ENCODE measurements at places on chromosomes 2 and 18.

- DNase-seq: no peak
Measured at GRCh38 chr2:146814971-146815370, 1029.9 kb upstream of the ACVR2A start.

DNA sequence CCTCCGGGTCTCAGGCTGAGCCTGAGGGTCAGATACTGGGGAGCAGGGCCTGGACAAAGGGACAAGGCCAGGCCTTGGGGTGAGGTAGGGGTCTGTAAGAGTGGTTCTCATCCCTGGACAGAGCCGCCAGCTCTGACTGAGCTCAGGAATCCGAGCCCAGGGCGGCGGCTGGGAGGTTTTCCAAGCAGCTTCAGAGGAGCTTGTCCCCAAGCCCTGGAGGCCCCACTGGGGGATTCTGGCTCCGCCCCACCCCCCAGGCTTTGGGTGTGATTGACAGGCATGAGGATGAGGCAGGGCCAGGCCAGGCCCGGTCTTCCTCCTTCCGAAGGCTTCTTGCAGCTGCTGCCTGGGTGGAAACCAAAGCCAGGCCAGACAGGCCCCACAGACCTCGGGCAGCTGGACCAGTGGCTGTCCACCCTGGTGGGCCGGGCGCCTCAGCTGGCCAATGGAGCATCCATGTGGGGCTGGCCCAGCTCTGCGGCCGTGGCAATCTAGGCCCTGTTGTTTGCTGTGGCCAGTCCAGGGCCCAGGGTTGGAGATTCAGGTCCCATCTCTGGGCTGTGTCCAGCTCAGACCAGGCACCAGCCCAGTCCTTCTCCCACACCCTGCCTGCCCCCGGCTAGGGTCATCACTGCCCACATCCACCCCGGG lies 23.1 kb upstream of the GPC1 start:
- no peak for DNase-seq

DNA sequence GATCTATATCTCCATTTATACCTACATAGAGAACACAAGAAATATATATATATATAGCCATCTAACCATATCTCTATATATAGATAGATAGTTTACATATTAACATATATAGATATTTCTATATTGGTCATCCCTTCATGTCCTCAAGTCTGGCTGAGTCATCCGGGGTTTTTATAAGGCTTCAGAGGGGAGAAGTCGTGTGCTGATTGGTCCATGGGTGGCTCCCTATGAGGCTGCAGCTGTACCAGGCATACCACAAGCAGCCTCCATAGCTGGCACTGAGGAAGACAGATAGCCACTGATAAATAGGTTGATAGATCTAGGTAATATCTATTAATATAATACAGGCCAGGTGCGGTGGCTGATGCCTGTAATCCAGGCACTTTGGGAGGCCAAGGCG lies 618.3 kb upstream of the SETBP1 start:
- DNase-seq: no peak

DNA sequence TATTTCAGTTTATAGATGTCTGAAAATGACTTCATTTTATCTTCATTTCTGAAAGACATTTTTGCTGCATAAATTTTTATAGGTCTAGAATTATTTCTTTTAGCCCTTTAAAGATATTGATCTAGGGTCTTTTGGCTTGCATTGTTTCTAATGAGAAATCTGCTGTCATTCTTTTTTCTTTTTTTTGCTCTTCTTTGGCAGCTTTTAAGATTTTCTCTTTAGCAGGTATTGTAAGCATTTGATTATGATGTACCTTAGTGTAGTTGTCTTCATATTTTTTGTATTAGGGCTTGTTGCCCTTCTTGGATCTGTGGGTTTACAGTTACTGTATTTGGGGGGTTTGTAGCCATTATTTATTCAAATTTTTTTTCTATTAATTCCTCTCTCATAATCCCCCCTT lies 66.0 kb upstream of the IL1R1 start:
- no peak for DNase-seq

DNA sequence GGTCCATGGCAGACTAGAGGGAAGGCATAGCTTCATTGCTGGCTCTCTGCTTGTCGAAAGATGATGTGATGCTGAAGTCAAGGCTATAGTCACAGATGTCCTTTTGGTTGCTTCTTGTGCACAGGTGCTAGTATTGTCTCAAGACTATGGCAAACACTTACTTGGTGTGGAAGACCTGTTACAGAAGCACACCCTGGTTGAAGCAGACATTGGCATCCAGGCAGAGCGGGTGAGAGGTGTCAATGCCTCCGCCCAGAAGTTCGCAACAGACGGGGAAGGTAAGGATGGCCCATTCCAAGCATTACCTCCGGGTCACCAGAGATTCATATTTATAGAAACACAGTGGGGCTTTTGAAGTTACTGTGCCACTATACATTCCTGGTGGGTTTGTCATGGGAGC lies 95.5 kb upstream of the EML6 start:
- no peak for DNase-seq

DNA sequence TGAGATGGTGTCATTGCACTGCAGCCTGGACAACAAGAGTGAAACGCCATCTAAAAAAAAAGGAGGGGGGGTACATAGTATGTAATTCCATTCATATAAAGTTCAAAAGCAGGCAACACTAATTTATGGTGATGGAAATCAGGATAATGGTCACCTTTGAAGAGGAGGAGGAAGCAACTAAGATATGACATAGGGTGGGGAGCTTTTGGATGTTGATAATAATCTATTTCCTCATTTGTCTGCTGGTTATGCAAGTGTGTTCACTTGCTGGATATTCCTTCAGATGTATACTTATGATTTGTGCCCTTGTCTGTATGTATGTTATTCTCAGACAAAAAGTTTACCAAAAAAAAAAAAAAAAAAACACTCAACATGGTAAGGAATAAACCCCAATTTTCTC lies 28.6 kb upstream of the ATIC start:
- DNase-seq: no peak

DNA sequence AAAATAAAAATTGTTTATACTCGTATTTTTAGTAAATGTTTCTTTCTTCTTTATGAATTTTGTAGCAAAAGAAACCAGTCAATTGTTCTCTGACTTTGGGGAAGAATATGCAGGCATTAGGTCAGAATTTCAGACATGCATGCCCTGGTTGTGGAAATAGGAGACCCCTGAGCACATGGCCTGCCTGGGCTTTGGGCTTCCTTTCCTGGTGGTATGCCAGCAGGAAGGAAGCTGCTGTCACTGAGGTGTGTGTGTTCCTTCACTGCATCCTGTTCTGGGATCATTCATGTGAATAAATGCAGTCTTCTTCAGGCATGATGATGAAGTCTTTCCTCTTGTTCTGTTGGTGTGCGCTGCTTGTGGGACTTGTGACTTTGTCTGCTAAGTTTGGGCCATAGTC lies 920.2 kb upstream of the VRK2 start:
- no peak for DNase-seq

DNA sequence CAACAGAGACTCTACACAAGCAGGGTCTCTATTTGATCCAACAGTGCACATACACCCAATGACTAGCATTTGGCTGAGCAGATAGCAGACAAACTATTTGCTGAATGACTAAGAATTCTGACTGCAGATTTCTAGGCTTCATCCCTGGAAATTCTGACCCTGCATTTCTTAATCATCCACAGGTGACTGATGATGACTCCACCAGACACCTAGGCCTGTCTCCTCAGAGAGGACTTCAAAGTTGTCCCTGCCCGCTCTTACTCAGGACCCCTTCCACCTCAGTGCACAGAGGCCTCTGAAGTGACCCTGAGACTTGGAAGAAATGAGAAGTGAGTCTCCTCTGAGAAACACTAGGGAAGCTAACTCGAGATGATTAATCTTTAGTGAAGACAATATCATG lies 51.3 kb downstream of the SEPTIN10 start:
- no peak for DNase-seq

DNA sequence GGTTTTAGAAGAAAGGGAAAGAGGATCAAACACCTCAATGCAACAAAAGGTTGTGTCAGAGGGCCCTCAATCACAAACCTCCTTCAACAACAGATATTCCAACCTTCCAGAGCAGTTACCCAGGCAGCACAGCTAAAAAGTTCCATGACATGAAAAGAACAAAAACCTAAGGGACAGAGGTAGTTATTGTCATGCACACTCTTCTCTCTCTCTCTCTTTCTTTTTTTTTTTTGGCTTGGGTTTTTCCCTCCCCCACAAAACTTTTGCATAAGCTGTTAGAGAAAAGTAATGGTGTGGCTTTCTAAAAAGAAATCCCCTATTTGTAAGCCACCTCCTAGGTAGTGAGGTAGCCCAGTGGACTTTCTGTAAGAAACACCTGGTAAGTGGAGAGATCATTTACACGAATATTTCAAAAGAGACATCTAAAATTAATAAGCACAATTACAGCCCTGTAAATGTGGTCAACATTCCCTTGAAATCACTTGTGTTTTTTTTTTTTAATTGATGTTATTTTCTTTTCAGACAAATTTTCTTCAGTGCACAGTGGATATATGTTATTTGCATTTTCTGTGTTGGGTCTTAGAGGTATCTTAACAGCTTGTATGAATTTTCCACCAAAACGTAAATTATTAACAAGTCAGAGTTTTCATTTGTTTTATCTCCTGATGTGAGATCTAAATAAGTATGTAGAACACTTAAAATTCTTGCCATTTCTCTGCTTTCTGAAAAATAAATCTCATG lies 48.4 kb downstream of the ZEB2 start:
- no peak for DNase-seq

DNA sequence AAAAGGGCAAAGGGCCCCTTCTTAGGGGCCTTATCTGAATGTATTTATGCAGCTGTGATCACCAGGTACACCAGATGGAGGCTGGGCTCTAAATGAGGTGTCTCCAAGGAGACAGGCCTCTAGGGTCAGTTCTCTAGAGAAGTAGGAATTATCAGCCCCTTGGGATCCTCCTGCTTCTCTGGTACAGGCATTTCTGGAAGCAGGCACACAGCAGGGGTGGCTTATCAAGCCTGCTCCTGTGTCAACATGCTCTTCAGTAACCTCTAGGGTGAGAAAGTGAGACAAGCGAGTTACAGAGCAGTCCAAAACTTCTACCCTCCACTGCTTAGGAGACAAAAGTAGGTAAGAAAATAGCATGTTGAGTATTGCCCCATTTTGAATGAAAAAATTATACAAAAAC lies 13.8 kb downstream of the TPGS2 start:
- no peak for DNase-seq

DNA sequence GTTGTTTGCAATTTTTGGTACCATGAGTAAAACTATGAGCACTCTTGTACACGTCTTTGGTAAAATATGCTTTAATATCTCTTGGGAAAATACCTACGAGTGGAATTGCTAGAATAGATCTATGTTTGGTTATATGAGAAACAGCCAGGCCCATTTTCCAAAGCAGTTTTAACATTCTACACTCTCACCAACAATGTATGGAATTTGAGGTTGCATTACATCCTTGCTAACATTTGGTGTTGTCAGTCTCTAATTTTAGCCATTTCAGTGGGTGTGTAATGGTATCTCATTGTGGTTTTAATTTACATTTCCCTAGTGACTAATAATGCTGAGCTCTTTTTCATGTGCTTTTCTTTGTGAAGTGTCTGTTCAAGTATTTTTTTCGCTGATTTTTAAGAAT lies 118.9 kb upstream of the TCF4 start:
- DNase-seq: no peak

GRCh38 chr2:60621688-60622429 lies 68.4 kb upstream of the BCL11A start:
- no peak for DNase-seq

DNA sequence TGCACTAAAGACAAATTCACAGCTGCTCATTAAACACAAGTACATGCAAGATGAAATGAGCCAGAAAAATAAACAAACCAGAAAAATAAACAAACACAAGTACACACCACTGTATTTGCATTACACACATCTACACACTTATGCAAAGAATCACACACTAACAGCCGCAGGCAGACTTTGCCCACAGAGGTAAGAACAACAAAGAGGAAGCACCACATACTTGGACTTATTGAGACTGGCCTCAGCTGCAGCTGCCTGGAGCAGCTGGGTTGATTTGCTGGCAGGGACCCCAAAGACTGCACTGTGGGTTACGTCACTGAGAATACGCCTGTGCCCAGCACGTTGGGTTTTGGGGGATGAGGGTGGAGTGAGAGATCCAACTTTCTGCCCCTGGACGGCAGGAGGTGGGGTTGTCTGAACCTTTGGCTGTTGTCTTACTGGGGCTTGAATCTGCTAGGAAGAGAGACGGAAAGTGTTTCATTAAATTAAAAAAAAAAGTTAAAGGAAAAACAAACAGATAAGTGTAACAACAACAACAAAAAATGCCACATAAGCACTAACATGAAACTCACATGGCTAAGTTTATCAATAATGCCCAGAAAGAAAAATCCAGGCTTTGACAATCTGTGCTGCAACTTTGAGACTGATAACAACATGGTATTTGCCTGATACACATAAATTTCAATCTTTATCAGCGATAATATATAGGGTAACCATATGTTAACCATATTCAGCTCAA lies 71.9 kb upstream of the NFU1 start:
- no peak for DNase-seq

DNA sequence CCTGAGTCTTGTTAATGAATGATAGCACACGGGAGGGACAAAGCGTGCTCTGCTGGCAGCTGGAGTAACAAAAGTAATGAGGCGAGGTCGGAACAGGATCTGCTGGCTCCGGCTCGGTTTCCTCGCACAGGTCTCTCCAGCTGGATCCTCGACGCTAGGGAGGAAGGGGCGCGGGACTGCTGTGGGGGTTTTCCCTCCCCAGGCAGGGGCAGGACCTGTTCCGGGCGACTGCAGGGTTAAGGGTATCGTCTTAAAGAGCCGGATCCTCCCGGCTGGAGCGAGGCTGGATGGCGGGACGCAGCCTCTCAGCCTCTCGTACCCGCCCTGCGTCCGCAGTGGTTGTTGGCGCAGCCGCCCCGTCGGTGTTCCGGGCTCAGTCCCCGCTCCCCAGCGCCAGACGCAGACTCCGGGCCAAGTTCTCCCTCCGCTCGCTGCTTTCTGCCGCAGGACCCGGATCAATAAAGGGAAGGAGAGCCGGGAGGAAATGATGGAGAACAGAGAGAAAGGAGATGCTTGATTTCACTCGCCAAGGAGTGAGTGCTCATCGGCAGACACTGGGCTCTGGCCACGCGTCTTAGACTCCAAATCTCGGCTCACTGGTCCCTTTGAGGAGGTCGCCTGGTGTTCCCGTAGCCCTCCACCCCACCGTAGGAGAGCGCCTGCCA lies 1.1 kb upstream of the LIPG start:
- DNase-seq: no peak

- no peak for DNase-seq
Measured at GRCh38 chr2:171069286-171069956, 91.3 kb downstream of the TLK1 start.

DNA sequence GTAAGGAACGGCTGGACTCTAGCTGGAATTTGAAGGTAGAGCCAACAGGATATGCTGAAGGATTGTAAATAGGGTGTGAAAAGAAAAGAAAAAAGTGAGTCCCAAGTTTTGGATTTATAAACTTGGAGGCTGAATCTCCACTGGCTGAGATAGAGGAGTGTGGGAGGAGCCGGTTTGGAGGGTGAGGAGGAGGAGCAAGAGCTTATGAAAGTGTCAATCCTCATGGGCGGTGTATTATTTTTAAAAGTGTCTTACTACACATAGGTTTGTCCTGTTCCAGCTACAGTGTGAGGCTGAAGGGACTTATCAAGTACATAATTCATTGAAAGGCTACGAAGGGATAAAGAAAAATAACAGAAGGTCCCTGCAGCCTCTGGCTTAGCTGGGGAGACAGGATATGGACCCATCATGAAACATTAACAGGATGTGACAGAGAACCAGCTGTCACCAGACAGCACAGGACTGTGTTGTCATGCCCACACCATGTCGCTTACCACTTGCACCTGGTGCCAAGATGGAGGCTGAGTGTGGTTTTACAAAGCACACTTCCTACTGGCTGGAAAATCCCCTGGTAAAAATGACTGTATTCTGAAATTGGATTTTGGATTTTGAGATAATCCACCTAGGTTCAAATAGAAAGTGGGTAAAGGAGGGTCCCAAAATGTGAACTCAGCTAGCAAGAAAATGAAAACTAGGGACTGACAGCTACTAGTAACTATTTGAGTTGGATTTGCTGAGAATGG lies 2.5 kb upstream of the MREG start:
- peak; percentile 32 for DNase-seq

All from activated T-cell treated with anti-CD3 and anti-CD28 coated beads for 24 hours (primary cell).